HS-27A (cell line): ENCODE measurements at places on chromosomes 11 and 22.

- DNase-seq: no peak
These were observed 67.9 kb upstream of the API5 start for GRCh38 chr11:43243927-43244326.

DNA sequence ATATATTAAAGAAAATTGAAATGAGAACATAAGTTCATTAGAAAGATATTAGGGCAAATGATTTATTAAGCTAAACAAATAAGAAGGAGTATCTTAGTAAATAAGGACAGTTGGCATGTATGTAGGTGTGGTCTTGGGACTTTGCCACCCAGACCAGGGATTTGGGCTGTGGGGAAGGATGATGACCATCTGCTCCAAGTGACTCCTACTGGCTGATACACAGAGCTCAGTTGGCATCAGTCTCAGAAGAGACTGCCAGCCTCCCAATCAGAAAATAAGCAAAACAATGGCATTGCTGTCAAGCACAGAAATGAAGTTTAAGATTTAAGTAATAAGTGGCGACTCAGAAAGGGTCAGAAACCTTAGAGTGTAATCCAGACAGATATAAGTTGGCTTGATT, 49.5 kb downstream of the PAX6 start:
- no peak for DNase-seq

DNA sequence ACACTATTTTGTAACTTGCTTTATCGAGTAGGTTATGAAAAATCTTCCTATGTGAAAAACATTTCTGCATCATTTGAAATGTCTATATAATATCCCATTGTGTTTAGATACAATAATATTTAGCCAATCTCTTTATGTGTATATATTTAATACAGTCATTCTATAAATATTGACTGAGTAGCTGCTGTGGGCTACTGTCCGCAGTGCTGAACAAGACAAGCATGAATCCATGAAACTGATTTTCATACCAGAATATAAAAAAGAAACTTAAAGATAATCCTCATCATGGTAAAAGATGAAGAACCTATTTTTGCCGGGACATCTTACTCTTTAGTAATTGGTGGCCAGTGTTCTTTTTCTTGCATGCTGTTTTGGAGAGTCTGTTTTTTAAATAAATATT, 3.6 kb downstream of the PPARA start:
- DNase-seq: no peak

DNA sequence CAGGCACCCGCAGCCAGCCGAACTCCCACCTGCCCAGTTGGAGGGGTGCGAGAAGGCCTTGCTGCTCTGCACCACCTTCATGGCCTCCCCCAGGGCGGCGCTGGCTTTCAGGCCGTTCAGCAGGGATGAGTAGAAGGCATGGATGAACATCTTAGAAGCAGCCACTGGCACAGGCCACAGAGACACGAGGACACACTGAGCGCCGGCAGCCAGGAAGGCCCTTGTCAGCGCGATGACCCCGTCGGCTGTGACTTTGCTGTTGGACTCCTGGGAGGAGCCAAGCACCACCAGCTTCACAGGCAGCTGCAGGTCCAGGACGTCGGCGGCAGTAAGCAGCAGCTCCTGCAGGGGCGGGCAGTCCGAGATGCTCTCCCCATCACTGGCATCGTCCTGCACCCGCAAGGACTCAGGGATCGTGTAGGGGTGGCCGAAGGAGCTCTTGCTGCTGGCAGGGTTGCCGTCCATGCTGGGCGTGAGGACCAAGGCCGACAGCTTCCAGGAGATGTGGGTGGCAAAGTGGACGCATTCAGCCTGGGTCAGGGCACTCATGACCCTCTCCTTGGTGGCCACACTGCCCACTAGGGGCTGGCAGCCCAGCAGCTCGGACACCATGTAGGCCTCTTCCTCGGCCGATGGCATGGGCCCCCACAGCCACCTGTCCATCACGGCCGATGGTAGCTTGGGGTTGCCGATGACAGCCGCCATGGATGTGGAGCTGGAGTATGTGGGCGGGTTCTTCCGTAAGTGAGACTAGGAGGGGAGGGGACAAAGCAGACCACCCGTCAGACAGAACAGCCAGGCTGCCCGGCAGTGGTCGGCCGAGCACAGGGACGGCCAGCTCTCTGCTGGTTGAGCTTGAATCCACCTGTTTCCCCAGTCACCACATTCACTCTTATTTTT, 79.7 kb upstream of the PITPNB start:
- DNase-seq: no peak

GRCh38 chr11:131954146-131954545, 583.7 kb downstream of the NTM start:
- no peak for DNase-seq

DNA sequence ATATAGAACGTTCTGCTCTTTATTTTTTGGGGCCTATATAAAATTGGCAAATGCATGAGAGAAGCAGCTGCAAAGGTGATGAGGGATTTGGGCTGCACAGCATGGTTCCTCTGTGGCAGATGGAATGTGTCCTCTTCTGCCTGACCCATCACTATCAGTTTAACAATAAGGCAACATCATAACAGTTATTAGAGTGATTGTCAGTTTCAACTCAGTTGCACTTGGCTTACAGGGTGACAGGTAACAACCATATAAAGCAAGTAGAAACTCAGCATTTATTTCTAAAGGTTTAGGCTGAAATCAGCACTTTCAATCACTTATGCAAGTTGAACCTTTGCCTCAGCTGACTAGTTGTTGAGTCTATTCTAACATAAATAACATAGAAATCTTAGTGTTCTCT, 935.4 kb upstream of the CHORDC1 start:
- DNase-seq: no peak

- DNase-seq: no peak
These were observed 7.6 kb upstream of the POU2AF1 start for GRCh38 chr11:111386611-111387150.

- DNase-seq: no peak
These were observed 203.7 kb downstream of the MN1 start for GRCh38 chr22:27597703-27598444.

GRCh38 chr11:12229450-12230229, 119.2 kb downstream of the MICAL2 start:
- no peak for DNase-seq

DNA sequence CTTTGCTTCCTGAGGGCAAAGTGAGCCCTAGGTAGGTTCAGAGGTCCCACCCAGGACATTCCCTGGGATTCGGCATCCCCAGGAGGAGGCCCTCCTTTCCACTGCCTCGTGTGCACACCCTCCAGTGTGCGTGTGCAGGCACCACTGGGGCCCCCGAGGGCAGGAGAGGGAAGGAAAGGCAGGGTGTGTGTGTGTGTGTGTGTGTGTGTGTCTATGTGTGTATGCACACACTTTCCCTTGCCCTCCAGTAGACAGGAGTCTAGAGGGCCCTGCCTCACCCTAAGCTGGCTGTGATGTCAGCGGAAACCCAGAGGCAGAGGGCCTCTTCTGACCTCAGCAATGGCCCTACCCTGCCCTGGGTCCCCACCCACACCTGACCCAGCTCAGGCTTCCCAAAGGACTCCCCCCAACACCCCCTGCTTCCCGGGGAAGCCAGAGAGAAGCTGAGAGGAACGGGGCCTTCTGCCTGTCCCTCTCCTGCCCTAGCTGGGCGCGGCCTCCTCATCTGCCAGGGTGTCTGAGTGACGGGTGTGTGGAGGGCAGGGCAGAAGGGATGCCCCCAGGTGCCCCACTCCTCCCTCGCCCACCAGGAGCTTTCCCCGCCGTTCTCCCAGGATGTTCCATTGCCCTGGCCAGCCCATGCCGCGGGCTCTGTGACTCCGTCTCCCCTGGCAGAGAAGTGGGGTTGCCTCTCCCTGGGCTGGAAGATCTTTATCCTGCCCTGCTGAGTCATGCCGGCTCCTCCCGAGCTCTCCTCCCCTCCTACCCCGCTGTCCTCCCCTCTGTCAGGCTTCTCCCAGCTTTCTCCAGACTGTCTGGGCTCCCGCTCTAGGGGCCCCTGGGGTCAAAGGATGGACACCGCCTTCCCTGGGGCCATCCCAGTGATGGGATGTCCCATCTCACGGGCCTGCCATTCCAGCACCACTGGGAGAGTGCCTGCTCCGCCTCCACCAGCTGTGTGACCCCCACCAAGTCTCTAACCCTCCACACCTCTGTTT, 6.0 kb upstream of the CLCF1 start:
- DNase-seq: no peak

GRCh38 chr11:83865636-83866461, 579.7 kb upstream of the CCDC90B start:
- no peak for DNase-seq

DNA sequence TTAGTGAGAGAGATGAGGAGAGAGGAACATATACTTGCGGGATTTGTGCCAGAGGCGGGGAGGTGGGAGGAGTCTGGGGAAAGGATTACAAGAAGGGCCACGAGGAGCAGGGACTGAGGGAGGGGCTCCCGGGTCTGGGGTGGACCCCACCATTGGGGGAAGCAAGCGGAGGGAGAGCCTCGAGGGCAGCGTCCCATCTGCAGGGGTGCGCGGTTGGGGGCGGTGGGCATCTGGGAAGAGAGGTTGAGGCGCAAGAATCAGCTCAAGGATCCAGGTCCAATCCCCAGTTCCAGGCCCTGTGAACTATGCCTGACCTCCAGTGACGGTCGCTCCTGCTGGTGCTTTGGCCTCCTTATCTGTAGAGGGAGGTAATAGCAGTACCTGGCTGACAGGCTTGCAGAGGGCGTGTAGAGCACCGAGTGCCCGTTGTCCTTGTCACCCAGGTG, 38.0 kb downstream of the ADAMTS15 start:
- no peak for DNase-seq

DNA sequence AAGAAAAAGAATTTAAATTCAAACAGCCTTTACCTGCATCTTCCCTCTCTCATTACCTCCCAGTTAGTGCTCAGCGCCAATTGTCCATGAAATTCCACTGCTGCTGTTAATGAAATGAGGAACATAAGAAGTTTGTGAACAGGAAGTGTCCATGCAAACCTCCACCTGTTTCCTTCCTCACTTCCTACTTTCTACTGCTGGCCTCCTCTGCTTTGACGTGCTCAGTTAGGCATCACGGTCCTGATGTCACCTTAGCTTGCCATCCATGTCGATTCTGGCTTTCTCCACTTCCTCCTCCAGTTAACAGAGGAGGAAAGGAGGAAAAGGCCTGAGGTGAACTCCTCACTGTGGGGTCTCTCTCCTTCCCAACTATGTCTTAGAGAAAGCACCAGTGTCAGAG, 26.9 kb upstream of the HTR3A start:
- no peak for DNase-seq

DNA sequence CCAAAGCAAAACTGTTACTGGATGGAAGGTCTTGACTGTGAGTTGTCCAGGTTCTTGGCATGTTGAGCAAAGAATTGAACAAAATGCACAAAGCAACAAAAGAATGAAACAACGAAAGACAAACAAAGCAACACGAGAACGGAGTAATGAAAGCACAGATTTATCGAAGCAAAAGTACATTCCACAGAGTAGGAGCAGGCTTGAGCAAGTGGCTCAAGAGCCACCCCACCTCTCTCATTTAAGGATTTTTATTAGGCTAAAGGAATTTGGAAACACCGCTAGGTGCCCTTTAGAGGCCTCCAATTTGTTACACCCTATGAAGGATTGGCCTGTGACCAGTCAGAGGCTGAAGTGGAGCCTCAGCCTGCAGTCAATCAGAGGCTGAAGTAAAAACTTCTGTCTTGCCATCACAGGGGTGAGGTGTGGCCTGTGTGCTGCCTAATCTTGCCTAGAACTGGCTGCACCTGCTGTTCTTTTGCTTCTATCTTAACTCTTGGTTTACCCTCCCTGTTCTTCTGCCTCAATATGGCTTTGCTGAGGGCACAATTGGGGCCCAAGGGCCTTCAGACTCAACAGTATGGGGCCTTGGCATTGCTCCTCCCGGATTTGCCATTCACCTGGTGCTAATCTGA, 59.4 kb upstream of the FTH1 start:
- no peak for DNase-seq

DNA sequence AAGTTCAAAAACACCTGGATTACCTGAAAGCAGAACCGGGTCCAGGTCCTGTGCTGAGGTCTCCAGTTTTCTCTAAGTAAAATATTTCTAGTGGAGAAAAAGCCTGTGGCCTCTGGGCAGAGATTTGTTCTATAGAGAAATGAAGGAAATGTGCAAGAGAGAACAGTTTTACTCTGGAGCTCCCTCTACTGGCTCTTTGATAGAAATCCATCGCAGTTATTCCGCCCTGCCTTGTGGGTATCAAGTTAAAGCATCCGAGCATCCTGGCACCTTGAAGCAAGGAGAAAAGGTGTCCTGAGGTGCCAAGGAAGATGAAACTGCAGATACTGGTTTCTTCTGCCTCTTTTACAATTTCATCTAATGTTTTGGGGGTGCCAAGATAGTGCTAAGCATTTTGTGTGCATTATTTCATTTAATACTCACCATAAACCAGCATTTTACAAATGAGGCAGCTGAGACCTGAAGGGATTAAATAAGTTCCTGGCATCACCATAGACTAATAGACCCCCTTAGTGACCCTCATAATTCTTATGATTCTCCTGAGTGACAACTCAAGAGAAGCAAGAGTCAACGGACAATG, 113.1 kb upstream of the HSD17B12 start:
- DNase-seq: peak; percentile 20

GRCh38 chr11:72352859-72353551, 81.3 kb downstream of the CLPB start:
- DNase-seq: no peak

DNA sequence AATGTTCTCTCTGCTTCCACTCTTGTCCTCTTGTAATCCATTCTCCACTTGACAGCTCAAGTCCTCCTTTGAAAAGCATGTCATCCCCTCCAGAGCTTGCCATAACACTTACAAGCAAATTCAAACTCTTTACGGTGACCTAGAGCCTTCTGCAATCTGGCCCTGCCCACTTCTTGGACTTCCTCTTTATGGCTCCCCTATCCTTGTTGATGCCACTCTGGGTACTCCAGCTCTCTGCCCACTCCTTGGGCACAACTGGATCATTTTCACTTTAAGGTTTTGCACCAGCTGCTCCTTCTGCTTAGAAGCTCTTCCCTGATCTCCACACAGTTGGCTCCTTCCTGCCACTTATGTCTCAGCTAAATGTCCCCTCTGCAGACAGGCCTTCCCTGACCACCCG, 217.9 kb downstream of the DSCAML1 start:
- DNase-seq: no peak

DNA sequence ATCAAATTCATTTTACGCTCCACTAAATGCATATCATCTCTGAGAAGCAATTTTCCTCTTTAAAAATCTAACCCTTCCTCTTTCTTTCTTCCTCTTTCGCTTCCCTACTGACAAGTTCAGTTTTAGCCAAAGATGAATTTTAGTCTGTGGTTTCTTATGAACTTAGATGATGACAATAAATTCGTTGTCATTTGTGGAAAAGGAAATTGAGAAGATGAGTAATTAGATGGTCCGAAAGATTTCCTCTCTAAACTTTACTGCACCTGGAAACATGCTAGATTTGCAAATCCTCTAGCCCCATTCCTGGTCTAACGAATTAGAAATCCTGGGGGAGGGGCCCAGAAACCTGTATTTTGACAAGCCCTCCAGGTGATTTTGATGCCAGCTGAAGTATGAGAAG, 855.4 kb upstream of the CHORDC1 start:
- DNase-seq: no peak

GRCh38 chr22:43749473-43749872, 62.6 kb downstream of the EFCAB6 start:
- DNase-seq: no peak

GRCh38 chr11:77468527-77468926, 5.4 kb downstream of the PAK1 start:
- DNase-seq: no peak
